Nephron progenitor cell (in vitro differentiated cells): ENCODE measurements at places on chromosomes 3 and 15.

DNA sequence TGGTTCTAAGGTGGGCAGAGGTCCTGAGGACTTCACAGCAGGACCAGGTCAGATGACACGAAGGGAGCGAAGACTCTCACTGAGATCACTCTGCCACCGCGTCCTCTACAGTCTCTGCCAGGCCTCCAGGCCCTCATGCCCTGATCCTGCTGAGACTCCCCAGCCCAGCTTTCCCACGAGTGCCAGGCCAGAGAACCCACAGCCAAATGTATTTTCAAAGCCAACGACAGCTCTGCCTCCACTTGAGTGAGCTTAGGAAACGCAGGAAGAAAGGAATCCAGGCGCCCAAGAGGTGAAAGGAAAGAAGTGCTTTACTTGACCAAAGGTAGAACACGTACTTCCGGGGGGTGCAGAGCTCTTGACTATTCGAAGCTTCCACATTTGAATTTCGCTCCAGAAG is 275.0 kb downstream of the XXYLT1 start:
- DNase-seq = no peak

DNA sequence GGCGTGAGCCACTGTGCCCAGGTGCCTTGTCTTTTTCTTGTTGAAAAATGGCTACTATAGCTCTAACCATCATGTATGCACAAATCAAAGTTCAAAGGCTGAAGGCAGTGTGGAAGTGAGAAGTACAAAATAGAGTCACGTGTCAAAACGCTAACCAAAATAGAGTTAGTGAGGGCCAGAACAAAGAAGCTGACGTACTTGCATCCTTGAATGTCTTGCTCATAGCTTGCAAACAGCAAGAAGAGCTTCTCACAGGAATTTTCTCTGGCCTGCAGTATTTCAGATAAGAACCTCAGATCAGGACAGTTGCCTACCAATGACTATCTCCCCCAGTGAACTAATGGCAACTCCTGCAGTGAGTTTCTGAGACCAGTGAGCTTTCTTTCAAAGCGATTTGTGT is 713.5 kb downstream of the GRM7 start:
- DNase-seq = no peak

DNA sequence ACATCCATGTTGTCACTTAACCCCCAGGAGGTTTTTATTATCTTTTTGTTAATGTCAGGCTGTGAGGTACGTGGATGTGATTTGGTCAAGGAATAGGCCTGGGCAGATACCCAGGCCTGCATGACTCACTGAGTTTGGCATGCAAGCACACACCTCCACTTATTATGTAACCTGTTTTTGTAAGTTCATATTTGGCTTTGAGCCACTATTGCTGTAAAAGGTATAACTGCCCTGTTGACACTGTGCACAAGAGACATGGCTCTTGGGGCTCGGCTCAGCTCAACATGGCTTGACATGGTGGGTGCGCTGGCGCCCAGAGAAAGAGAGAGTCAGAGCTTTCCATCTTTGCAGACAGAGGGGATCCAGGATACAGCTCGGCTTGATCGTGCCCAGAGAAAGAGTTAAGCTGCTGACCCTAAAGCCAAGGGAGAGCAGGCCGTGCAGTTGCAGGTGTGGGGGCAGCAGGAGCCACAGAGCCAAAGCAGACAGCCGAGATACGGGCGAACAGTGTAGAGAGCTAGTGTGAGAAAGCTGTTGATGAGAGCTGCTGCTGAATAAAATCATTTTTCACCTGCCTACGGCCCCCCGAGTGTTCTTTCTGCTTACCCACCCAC is 67.9 kb upstream of the UNC13C start:
- no peak for DNase-seq

- no peak for DNase-seq
Observed at GRCh38 chr3:112437146-112438022, 61.9 kb downstream of the BTLA start.

- DNase-seq = no peak
Observed at GRCh38 chr3:63523100-63523499, 129.4 kb upstream of the SNTN start.

DNA sequence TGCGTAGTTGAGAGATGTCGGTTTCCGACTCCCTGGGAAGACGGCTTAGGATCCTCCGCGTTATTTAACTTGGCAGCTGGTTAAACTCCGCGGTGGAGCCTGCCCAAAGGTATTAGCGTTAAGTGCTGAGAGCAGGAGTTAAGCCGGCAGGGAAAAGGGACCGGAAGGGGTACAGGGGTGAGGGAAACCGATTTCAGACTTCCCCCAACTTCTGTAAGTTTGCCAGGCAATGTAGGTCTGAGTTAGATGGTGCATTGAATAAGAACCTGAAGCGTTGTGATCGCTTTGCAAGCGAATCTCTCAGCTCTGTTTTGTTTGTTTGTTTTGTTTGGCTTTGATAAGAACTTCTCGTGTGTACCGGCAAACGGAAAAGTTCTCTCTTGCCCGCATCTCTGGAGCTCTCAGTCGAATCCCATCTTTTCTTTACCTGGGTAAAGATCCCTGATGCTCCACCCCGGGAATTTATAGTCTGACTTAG is 6.0 kb upstream of the FEZF2 start:
- DNase-seq = no peak
